Activated CD4-positive, alpha-beta T cell treated with anti-CD3 and anti-CD28 coated beads, Interleukin-2, amount 50 U/mL, for 16 hours (primary cell): ENCODE measurements at places on chromosomes 6 and 20.

- no peak for DNase-seq
These were observed 14.5 kb downstream of the LAMA5 start for GRCh38 chr20:62352402-62353288.

DNA sequence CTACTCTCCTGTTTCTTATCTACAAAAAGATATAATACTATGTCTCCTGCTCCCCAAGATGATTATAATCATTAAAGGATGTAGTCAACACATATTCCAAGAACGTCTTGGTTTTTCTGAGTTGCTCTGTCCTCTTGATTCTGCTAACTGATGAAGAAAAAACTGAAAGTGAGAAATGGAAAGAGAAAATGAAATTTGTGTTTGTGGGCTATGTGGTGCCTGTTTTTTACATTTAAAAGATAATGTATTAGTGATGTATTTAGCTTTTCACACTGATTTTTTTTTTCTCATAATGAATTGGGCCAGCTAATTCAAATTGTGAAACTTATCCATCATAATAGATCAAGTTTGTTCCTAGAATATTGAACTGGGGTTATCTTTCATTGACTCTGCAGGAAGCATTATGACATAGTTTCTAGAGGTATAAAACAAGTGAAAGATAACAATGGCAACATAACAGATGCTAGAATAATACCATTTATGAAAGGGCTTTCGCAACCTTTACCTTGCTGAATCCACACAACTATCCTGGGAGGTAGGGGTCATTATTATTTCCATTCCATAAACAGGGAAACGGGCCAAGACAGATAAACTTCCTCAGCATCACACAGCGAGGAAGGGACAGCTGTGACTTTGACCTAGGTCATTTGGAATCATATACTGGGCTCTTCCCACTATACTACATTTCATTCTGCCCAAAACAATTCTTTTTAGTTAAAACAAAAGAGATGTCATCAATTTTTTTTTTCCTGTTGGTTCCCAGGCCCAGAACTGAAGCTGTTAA, 336.7 kb downstream of the GJA1 start:
- DNase-seq = peak; percentile 20

GRCh38 chr6:88171312-88171711, 5.2 kb upstream of the CNR1 start:
- no peak for DNase-seq

- DNase-seq = peak; percentile 71
These were observed 206.0 kb downstream of the CDC5L start for GRCh38 chr6:44593539-44593944.

DNA sequence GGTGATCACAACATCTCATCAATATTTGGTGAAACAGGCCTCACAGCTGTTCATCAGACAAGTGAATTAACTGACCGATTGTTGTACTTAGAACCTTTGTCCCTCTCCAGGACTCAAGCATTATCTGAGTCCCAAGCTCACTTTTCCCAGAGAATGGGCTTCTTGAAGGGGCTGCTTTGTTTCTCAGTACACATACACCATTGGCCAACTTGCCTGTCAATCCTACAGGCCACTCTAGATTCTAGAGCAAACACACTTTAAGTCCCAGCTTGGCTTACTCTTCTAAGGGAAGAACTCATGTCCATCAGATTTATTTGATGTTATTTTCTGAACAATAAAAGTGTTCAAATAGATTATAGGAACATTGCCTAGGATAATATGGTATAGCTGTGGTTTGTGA, 249.5 kb downstream of the BCKDHB start:
- no peak for DNase-seq

GRCh38 chr20:40953856-40954255, 74.8 kb upstream of the TOP1 start:
- peak; percentile 35 for DNase-seq

- DNase-seq = no peak
These were observed 28.3 kb downstream of the C6orf132 start for GRCh38 chr6:42113936-42114636.

GRCh38 chr20:2314759-2315439, 19.1 kb downstream of the TGM3 start:
- DNase-seq = no peak

DNA sequence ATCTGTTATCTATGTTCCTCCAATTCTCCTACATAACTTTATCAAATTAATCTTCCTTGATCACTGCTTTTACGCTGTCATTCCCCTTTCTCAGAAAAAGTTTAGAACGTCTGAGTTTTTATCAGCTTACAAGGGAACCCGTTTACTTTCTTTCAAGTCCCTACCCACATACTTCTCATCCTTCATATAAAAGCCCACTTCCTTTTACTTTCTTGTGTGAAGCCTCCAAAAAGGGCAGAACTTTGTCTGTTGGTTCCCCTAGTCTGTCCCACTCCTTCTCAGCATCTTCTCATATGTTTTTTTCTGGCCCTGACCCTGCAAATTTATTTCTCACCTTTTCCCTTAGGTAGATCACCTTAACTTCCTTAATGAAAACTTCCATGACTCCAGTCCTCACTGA, 106.1 kb downstream of the TFAP2B start:
- no peak for DNase-seq

GRCh38 chr6:36334832-36335459, 1.7 kb downstream of the BNIP5 start:
- no peak for DNase-seq
